ENCODE measurements at places on chromosomes 12 and 14.

GRCh38 chr12:118175823-118176447 lies 40.0 kb downstream of the PEBP1 start:
- no peak for DNase-seq

- no peak for DNase-seq
These were observed at the start of gene NDRG2 for GRCh38 chr14:21024585-21025370. TSS of gene NDRG2 (minus strand) at chr14:21025061. CDS start at chr14:21023315, 1,746 bp downstream.

GRCh38 chr12:106387848-106388377 lies 30.4 kb downstream of the POLR3B start:
- DNase-seq, result no peak

DNA sequence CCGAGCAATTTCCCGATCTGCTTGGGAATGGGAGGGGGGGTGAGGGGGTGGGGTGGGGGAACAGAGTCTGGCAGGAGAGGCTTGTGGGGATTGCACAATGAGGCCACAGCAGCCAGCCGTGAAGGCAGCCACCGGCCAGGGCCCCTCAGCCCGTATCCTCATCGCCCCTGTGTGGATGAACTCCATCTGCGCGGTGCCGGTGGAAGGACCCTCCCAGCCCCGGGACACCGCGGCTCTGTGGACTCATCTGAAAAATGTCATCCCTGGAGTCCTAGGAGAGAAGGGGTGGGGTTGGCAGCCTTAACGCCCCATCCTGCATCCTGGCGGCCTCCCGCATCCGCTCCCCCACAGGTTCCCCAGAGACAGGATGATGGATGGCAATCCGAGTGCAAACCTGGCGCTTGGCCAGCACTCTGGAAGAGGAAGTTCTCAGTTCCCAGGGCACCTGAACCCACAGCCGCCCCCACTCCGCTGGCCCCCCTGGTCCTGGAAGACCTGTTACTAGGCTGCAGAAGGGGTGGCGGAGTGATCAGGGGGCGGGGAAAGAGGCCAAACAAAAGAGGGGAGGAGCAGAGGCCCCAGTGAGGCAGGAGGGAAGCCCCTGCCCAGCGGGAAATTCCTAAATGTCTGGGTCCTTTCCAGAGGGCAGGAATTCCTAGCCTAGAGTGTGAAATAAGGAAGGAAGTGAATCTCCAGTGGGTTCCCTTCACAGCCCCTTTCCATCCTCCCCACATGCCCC lies 1.2 kb upstream of the TNFAIP2 start:
- DNase-seq, result no peak

GRCh38 chr14:20631023-20631879 lies 10.2 kb downstream of the OR6S1 start:
- no peak for DNase-seq

GRCh38 chr12:3081886-3082285 lies 4.7 kb downstream of the TSPAN9 start:
- DNase-seq, result no peak

DNA sequence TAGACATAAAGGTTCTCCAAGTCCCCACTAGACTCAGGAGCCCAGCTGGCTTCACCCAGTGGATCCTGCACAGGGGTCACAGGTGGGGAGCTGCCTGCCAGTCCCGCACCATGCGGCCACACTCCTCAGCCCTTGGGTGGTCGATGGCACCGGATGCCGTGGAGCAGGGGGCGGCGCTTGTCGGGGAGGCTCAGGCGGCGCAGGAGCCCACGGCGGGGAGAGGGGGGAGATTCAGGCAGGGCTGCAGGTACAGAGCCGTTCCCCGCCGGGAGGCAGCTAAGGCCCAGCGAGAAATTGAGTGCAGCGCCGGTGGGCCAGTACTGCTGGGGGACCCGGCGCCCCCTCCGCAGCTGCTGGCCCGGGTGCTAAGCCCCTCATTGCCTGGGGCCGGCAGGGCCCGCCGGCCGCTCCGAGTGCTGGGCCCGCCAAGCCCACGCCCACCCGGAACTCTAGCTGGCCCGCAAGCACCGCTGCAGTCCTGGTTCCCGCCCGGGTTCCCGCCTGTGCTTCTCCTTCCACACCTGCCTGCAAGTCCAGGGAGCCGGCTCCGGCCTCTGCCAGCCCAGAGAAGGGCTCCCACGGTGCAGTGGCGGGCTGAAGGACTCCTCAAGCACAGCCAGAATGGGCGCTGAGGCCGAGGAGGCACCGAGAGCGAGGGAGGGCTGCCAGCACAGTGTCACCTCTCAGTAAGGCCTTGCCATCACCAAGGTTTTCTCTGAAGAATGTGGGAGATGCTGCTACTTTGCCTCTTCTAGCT lies 58.4 kb upstream of the PPP1R12A start:
- DNase-seq, result no peak

GRCh38 chr12:27500546-27500945 lies 23.5 kb upstream of the PPFIBP1 start:
- no peak for DNase-seq

GRCh38 chr12:12138203-12139154 lies 67.7 kb downstream of the BCL2L14 start:
- DNase-seq, result no peak

DNA sequence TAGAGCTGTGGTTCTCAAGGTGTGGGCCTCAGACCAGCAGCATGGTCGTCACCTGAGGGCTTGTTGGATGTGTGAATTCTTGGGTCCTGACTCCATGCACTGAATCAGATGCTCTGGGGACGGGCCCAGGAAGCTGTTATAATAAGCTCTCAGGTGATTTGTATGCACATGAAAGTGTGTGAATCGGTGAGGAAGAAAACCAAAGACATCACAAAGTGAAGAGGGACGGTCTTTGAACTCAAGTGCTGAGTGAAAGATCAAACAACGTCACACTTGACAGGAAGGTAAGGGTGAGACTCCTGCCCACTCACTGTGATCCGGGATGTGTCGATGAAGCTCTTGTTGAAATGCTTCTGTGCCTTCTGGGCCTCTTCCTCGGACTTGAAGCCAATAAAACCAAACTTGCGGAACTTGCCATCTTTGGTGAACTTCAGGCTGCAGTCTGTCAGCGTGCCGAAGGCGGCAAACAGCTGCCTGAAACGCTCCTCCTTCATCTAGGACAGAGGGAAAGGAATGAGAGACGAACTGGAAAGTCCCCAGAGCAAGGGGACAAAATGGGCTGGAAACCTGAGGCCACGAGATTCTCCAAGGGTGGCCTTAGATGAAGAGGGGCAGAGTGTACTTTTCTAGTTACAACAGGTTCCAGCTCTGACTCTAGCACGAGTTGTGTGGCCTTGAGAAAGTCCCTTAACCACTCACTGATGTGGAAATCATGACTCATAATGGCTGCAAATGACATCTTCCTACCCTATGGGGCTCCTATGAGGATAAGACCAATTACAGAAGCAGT lies 4.0 kb downstream of the RBM19 start:
- no peak for DNase-seq

GRCh38 chr14:25121337-25122129 lies 71.6 kb upstream of the STXBP6 start:
- DNase-seq, result no peak

- DNase-seq, result no peak
These were observed 289.0 kb upstream of the RPL10L start for GRCh38 chr14:46940611-46941010.

- DNase-seq, result no peak
These were observed 14.1 kb downstream of the GPX2 start for GRCh38 chr14:64928239-64929013.

DNA sequence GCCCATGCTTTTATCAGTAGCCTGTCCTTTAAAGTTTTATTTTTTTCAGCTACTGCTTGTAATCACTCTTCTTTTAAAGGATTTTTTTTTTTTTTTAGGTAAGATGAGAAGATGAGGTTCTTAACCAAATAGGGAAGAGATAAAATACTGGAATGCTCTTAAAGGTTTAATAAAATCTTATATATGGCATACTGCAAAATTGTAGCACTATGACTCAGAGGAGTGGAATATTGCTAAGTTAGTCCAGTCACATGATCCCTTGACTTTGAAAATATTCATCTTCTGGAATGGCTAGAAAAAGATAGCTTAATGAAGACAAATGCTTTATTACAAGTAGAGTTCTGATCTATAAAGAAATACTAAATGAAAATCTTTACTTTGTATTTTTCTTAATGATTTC lies 116.6 kb downstream of the NAV3 start:
- no peak for DNase-seq

GRCh38 chr14:26598081-26598671 lies 343 bp upstream of the NOVA1 start:
- DNase-seq, result peak; percentile 91

GRCh38 chr12:28998662-28999120 lies 150.4 kb upstream of the FAR2 start:
- no peak for DNase-seq

- DNase-seq, result no peak
These were observed 32.6 kb downstream of the CPSF2 start for GRCh38 chr14:92154283-92154942.

- DNase-seq, result no peak
These were observed 181.6 kb upstream of the FOXN3 start for GRCh38 chr14:89598548-89599186.

GRCh38 chr14:92160619-92161018 lies 38.9 kb downstream of the CPSF2 start:
- no peak for DNase-seq

GRCh38 chr12:31390991-31391390 lies 65.0 kb upstream of the SINHCAF start:
- DNase-seq, result no peak

- DNase-seq, result no peak
These were observed 197.8 kb upstream of the PZP start for GRCh38 chr12:9405886-9406563.

- no peak for DNase-seq
These were observed 20.1 kb upstream of the TEX22 start for GRCh38 chr14:105378199-105378598.

DNA sequence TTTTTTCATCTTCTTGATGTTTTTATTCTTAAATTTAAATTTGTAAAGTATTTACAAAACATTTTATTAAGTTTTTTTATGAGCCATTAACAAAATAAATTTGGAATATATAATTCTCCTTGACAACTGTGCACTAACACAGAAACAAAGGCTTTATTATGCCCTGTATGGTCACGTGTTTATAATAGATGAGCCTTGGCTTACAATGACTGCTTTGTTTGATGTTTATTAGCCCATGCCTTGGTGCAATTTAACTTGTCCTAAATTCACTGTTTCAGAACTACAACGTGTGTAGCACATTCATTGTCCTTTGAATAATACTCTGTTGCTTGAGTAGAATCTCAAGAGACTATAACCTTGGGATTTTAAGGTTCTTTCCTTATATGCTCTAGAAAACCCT lies 59.8 kb downstream of the CNTN1 start:
- DNase-seq, result no peak

GRCh38 chr12:63152321-63152700 lies 1.3 kb upstream of the AVPR1A start:
- no peak for DNase-seq

GRCh38 chr14:85052646-85053045 lies 477.3 kb upstream of the FLRT2 start:
- DNase-seq, result no peak

DNA sequence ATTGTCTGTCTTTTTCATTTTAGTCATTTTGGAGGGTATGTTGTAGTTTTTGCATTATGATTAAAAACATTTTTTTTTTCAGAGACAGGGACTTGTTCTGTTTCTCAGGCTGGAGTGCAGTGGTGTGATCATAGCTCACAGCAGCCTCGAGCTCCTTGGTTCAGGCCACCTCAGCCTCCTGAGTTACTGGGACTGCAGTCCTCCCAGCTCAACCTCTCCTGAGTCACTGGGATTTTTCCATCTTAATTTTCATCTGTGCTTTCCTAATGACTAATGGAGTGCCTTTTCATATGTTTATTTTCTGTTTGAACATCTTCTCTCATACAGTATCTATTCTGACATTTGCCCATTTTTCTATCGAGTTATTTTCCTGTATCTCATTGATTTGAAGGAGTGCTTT lies 52.6 kb downstream of the DYRK2 start:
- no peak for DNase-seq

- no peak for DNase-seq
These were observed 44.4 kb downstream of the PRMT8 start for GRCh38 chr12:3535431-3535841.

DNA sequence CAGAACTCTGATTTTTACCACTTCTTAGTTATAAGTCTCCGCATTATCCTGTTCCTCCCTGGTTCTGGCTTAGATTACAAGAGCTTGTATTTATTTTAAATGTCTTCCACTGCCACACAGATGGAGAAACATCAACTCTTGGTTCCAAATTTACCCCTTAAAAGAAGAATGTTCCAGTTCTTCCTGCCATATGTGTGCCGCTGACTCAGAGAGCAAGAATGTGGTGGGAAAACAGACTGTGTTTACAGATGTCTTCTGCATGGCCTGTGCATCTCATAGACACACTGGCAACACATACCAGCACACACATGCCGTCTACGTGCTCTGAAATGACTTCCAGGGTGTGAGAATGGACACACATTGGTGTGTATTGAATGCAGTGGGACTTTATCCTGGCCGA lies 383.0 kb downstream of the LRIG3 start:
- no peak for DNase-seq

DNA sequence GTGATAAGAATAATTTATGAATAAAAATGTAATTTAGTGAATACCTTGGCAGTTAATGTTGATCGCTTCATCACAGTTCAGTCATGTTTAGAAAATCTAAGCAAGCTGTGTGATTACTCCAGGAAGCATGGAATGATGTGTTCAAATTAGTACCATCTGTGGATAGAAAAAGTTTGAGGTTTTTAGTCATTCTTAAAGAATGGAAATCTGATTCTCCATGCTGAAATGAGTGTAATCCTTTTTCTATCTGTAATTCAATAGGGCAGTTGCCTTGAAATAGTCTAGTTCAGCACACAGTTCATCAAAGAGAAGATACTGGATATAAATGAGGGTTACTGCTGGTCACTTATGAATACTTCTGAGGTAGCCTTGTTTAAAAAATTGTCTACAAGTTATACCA lies 127.2 kb upstream of the MYF6 start:
- peak; percentile 28 for DNase-seq

All from forelimb muscle (tissue), 1 donor.